ENCODE measurements at places on chromosomes 4 and X. TPM values are rescaled to one million over a fixed set of nuclear protein-coding genes. Genes with fewer than 3 reads are reported as not detected.

DNA sequence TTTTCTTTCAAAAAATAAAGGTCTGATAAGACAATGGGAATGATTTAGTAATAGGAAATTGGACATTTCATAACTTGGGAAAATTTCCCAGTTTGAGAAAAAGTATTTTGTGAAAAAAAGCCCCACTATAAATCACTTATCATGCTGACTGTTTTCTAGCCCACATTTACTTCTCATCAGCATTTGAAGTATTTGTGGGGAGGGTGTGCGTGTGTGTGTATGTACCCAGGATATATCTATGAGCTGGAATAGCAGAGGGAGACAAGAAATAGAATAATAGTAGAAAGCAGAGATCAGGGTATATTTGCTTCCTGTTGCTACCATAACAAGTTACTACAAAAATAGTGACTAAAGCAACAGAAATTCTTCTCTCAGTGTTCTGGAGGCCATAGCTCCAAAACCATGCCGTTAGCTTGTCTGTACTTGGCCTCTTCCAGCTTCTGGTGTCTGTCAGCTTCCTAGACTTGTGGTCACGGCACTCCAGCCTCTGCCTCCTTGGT, 139.8 kb downstream of the PTTG2 start:
- DNase-seq, result no peak

TCEAL2 gene
- 0.84 TPM for total RNA-seq

XAGE3 gene
- not detected for total RNA-seq

GRCh38 chr4:3046162-3046561, 28.2 kb downstream of the HTT-AS start:
- DNase-seq, result no peak

MMAA gene
- total RNA-seq, result 19.6 TPM

DNA sequence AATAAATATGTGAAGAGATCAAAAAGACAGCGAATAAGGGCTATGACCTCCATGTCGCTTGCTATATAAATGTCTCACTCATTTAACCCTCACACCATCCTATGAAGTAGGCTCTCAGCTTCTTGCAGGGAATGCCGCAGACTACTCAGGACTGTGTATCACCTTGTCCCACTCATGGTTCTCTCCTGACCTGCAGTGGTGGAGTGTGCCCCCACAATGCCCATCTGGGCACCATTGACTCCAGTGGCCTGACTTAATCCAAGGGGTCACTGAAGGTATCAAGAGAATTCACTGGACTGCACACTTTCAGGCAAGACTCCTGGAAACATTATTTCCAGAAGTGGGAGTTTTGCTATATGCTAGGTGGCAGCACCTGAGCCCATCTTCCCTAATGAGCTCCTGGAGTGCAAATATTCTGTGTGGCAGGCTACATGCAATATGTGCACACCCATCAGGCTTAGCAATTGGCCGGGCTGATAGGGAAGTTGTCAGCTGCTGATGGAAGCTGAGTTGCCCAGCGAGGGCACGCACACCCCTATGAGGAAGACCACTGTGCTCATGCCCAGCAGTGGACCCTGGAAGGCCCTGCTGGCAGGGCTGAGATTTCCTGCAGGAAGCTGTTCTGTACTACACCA, 8.2 kb upstream of the EFNB1 start:
- no peak for DNase-seq

CENPVL2 gene
- total RNA-seq, result not detected

TCEAL5 gene
- total RNA-seq, result not detected

CLCN4 gene
- not detected for total RNA-seq

GRCh38 chrX:633985-634958, 3.7 kb downstream of the SHOX start:
- peak; percentile 1 for DNase-seq

DNA sequence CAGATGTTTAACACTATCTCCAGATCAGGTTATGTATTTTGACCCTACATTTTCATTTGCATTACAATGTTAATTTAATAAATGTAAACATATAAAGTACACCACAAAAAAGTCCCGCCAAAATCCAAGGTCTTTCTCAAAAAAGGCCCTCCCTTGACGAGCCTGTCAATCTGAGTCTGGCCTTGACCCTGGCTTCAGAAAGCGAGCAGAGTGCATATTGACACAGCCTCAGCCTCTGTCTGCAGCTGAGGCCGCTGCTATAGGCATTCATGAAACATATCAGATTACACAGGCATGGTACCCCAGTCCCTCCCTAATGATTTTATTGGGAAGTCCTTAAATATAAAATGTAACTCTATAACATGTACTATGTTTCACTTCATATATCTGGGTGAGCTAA, 6.2 kb downstream of the MBNL3 start:
- DNase-seq, result no peak

DNA sequence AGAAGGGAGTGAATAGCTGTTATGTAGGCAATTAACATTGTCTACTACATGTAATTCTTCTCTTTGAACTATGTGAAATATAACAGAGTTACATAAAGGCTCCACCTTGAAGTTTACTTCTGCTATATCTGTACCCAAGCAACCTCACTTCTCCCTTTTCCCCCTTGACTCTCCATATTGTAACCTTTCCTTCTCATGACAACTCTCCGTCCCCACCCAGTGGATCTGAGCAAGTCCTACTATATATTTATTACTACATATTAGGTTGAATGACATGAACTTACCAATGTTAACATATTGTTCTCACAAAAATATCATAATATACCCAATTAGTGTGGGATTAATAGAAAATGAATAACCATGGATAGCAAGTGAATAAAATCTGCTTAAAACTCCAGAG, 93.2 kb upstream of the ATP8A1 start:
- peak; percentile 58 for DNase-seq

MAGEC2 gene
- not detected for total RNA-seq

DNA sequence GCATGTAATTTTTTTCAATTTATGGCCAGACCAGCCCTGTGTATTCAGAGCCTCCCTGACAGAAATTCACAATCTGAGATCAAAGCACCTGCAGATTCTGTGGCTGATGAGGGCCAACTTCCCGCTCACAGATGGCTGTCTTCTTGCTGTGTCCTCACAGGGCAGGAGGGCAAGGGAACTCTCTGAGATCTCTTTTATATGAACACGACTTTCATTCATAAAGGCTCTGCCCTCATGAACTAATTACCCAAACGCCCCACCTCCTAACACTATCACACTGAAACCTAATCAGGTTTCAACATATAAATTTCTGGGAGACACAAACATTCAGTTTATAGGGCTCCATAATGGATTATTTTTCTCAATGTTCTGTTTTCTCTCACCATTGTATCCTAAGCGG, 192.6 kb downstream of the NWD2 start:
- no peak for DNase-seq

DNA sequence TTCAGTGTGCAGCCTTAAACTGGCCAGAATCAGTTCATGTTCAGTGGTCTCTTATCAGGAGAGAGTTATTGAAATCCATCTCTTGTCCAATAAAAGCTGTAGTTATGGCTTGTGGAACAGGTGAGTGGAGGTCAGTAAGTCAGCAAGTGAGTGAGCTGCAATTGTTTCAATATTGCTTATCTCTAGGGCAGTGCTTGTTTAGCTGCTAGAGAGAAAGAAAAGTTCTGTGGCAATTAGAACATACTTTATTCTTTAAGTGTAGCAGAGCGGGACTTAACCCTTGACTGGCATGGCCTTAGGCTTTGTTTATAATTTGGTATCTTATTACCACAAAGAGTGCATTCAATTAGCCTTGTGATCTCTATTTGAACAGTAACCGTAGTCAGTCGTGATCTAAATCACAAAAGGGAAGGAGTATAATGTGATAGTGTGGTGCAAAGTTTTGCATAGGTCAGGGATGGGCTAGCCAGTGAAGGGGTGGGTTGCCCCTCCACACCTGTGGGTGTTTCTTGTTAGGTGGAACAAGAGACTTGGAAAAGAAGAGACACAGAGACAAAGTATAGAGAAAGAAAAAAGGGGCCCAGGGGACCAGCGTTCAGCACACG, 6.9 kb upstream of the ETDC start:
- DNase-seq, result no peak

TACC3 gene
- 264 TPM for total RNA-seq

TNIP2 gene
- total RNA-seq, result 55.0 TPM

DNA sequence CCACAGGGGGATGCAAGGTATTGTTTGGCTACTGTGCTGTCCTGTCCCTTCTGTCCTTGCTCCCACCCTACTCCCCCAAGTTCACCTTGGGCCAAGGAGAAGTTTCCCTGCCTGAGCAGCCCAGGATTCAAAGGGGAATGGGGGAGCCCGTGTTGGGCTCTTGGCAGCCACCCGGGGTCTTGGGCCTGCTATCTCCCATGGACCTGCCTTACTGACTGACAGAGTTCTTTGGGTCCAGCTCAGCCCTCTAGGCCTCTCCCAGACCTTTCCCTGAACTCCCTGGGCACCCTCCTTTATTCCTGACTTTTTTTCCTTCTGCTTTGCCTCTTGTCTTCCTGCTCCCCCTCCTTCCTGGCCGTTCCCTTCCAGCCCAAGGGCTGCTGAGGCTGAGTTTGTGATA, 67.4 kb downstream of the STARD8 start:
- no peak for DNase-seq

PRRG3 gene
- not detected for total RNA-seq

DNA sequence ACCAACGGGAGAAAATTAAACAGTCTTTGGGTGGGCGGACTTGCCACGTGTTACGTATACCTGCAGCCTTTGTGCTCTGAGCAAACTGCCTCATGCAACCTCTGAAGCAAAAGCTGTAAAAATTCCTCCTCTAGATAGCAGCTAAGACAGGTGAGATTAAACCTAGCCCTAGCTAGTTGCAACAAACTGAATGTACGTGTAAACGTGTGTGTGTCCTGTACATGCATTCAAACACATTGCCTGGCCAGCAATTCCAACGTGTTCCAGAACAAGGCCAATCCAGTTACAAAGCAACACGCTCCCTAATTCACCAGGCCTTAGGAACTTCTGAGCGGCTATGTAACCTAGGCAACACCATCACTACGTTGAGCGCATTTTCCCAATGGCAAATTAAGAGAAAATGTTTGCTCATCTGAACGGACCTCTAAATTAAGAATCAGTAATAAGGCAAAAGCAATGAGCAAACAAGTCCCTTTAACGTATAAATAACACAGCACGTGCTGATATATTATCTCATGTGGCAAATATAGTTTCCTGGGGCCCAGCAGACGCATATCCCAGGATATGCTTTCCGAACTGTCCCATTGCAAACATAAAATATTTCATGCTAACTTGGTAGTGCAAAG, 792 bp downstream of the PPID start:
- no peak for DNase-seq

GRCh38 chr4:7239844-7240243, 47.5 kb downstream of the SORCS2 start:
- no peak for DNase-seq

Data from activated naive CD4-positive, alpha-beta T cell treated with anti-CD3 and anti-CD28 coated beads for 36 hours (primary cell).